Activated CD8-positive, alpha-beta T cell treated with anti-CD3 and anti-CD28 coated beads, Interleukin-2, amount 10 ng/mL, durations not matched to agents 7 days and 5 days (primary cell): ENCODE measurements at places on chromosomes 16 and 17. TPM values are rescaled to one million over a fixed set of nuclear protein-coding genes. Genes with fewer than 3 reads are reported as not detected.

C16orf89 gene
- not detected for total RNA-seq

ASPA gene
- total RNA-seq = not detected

IKZF3 gene
- 31.9 TPM for total RNA-seq

WSCD1 gene
- not detected for total RNA-seq

PRCD gene
- total RNA-seq = not detected

DPEP1 gene
- not detected for total RNA-seq

CTRB1 gene
- total RNA-seq = not detected

CBFA2T3 gene
- not detected for total RNA-seq

SPNS3 gene
- 26.8 TPM for total RNA-seq

EVI2B gene
- total RNA-seq = 52.6 TPM

ZNF48 gene
- 13.8 TPM for total RNA-seq
